Osteocyte (in vitro differentiated cells): ENCODE measurements at places on chromosomes 13 and 19. TPM values are rescaled to one million over a fixed set of nuclear protein-coding genes. Genes with fewer than 3 reads are reported as not detected.

SERPINE3 gene
- not detected in 2 replicates for total RNA-seq

DNA sequence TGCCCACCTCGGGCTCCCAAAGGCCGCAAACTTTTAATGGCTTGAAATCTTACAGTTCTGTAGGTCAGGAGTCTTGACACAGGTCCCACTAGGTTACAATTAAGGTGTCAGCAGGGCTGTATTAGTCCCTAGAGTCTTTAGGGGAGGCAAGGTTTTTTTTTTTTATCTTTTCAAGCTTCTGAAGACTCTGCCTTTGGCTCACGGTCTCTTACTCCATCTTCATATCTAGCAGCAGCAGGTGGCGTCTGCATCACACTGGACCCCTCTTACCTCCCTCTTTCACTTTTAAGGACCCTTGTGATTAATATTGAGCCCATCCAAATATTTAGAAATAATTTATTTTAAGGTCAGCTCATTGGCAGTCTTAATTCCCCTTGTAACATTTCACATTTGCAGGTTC lies 11.6 kb downstream of the MIR17HG start:
- no peak for DNase-seq

PROZ gene
- total RNA-seq, result not detected in 2 replicates

STARD13 gene
- total RNA-seq, result 64.8 and 72.0 TPM in 2 replicates

ZNF813 gene
- total RNA-seq, result 4.4 and 4.5 TPM in 2 replicates

DNA sequence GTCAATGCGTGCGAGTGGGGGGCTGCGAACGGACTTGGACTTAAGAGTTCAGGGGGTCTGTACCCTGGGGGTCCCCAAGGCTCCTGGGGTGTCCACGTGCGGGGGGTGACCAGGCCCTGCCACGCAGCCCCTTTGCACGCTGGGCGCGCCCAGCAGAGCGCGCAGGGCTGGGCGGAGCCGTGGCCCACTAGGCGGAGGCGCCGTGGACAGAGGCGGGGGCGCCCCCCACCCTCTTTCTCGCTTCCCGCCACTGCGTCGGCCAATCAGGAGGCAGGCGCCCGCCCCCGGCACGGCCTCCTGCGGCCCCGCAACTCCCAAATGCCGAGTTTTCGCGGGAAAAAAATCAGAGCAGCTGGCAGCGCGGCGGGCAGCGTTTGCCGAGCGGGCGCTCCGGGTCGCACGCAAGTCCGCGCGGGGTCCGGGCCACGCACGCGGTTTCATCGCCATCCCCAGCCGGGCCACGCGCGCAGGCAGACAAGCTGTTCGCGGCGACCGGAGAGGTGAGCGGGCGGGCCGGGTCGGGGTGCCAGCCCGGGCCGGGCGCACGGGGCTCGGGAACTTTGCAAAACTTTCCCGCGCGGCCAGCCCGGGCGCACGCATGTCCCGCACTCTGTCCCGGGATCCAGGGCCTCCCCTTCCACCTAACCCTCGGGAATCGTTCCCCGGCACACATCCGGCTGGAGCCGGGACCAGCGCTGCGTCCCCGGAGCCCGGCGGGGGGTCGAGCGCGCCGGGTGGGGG lies at the start of gene UHRF1:
UHRF1 (plus strand) TSS at position 346 of the 741 bp plus-strand sequence. CDS start 1,385 bp downstream, outside the sequence.
- DNase-seq, result no peak

DNA sequence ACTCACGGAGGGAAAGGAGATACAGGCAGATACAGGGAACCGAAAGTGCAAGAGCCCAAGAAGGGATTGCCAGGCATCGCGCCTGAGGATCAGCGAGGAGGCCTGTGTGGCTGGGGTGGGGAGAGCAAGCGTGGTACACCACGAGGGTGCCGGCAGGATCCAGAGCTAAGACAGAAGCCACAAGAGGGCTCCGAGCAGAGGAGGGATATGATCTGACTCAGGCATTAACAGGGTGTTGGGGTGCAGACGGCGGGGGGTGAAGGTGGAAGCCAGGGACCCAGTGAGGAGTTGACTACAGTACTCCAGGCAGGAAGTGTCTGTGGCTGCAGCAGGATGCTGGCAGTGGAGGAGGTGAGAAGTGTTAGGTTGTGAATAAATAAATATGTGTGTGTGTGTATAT lies 5.4 kb upstream of the PPP1R37 start:
- DNase-seq, result no peak

DNA sequence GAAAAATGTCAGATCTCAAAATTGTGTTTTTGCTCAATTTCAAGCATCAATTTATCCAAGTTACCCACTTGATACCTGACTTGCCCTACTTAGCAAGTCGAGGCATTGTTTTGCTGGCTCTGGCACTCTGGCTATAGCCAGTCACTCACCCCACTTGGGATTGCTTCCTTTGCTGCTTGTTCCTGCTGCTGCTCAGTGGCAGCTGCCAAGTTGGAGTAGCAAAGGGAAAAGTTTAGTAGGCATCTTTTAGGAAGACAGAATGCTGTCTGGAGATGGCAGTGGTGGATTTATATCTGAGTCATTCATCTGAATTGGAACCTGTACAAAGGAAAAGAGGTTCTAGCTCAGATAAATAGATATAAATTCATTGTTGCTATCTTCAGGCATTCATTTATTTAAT lies 41.2 kb downstream of the PCCA start:
- no peak for DNase-seq

GRCh38 chr13:66113882-66114526 lies 1116.1 kb downstream of the PCDH9 start:
- DNase-seq, result no peak

PTPRS gene
- 182 and 185 TPM in 2 replicates for total RNA-seq

DNA sequence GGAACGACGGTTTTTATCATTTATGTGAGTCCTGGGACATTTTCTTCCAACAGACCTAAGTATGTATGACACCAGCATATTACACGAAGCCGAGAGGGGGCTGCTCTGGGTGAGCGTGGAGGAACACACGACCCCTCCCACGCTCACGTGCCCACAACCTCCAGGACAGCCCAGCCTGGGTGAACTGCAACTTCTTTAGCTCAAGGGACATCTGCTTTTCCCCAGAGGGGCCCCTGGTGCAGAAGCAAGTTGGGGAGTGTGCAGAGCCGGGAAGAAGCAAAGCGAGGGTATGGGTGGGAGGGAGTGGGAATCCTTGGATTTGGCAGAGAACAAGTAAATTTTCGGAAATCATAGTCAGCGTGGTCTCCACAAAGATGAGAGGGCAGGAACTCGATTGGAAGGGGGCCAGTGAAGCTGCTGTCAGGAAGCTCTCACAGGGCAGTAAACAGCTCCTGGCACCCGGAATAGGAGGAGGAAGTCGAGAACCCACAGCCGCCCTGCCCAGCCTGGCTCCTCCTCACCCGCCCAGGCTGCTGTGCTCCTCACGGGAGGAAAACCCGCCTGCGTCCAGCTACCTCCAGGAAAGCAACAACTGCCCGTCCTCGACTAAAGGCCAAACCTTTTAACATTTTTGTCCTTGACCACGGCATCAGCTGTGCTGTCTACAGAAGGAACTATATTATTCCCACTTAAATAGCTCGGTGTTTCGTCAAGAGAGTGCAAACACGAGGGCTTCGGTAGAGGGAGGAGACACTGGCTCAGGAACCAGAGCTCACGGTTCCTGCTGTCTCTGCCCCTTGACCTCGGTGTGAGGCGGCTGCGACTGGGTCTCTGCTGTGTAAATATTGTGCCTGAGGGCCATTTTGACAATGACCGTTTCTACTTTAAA lies 17.2 kb upstream of the CFAP97D2 start:
- DNase-seq, result no peak

DNA sequence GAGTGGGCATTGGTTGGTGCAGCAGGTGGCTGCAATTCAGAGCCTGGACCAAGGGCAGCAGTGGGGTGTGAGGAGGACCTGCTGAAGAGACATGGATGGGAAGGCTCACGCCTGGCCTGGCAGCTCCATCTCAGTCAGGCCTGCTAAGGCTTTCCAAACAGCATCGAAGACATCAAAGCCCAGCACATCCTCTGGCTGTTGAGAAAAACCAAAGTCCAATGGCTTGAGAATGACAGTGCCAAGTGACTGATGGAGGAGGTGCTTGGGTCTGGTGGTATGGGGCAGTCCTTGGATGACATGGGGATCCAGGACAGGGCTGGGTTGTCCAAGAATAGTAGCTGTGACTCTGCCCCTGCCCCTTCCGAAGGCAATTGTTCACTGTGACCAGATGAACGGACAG lies 19.0 kb upstream of the XPO4 start:
- no peak for DNase-seq

DNA sequence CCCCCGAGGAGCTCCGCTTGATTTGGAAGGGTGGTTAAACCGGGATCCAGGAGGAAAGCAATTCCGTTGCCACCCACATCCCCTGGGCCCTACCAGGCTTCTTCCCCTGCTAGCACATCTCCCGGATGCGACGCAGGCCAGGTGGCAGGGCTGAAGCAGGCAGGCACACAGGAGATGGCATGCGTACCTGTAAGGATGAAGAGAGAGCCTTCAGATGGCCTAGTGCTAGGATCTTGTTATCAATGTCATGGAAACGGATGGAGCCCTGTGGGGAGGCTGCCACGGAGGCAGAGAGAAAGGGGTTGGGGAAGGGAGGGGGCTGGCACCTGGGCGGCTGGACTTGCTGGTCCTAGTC lies 8.5 kb upstream of the SOX1 start:
- no peak for DNase-seq

DNA sequence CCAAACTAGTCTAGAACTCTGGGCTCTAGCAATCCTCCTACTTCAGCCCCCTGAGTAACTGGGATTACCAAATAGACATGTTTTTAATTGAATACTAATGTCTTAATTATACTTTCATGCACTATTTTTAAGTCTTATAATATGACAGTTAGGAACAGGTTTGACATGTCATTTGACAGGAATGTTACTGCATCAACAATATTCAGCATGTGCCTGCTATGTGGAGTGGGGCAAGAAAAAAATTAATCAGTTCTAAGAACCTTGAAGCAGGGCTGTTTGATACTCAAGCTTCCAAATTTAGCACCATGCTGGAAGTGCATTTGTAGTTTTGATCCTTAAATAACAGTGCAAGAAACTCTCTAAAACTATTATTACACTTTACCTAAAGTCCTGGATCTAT lies 265.3 kb downstream of the MZT1 start:
- DNase-seq, result no peak

GRCh38 chr19:3536429-3537100 lies 2.4 kb upstream of the TEKTIP1 start:
- no peak for DNase-seq

PRKCG gene
- total RNA-seq, result 0.21 and 0.30 TPM in 2 replicates

DNA sequence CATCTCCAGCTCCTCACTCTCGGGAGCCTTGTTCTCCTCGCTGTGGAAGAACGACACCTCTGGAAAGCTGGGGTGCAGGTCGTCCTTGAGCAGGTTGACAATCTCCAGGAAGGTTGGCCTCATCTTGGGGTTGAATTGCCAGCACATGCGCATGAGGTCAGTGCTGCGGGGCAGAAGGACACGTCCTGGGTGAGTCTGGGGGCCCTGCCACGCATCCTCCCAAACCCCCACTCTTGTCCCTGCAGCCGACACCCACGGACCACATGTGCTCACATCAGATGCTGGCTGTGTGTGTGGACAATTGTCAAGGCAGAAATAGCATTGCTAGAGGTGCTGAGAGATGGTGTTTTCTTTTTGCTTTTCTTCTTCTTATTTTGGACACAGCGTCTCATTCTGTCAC lies 47.7 kb downstream of the ZNF557 start:
- DNase-seq, result no peak

ZNF296 gene
- total RNA-seq, result 0.68 and 0.70 TPM in 2 replicates

GAPDHS gene
- total RNA-seq, result not detected in 2 replicates
